ENCODE measurements at places on chromosomes 7 and 10.

DNA sequence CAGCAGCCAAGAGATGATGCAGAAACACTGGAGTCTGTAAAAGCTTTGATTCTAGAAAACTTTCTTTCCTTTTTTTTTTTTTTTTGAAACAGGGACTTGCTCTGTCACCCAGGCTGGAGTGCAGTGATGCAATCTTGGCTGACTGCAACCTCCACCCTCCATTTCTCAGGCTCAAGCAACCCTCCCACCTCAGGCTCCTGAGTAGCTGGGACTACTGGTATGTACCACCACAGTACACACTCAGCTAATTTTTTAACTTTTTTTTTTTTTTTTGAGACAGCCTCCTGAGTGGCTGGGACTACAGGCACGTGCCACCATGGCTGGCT, 17.0 kb upstream of the BAG3 start:
- no peak for DNase-seq

DNA sequence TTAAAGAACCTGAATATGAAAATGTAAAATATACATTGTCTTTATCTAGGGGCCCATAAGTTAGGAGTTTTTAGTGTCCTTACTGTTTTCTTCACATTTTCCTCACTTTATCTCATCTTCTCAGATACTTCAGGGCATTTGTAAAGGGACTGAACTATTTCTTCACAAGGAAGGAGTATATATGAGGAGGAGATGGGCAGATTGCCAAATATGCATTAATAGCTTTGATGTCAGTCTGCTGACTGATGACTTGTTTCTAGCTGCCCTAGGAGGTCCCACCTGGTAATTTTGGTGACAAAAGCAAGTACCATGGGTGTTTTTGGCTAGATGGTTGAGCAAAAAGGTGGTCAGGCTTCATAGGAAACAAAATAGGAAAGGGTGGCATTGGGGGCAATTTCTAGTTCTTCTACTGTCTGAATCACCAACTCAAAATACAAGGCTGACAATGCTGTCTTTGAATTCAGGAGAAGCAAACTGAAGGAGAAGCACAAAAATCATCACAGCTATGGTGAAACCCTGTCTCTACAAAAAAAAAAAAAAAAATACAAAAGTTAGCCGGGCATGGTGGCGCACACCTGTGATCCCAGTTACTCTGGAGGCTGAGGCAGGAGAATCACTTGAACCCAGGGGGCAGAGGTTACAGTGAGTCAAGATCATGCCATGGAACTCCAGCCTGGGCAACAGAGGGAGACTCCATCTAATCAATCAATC, 10.4 kb upstream of the STRIP2 start:
- peak; percentile 71 for DNase-seq

- no peak for DNase-seq
Measured at GRCh38 chr7:88278881-88279280, 27.8 kb downstream of the STEAP4 start.

- DNase-seq: no peak
Measured at GRCh38 chr10:33557313-33557712, 222.8 kb upstream of the NRP1 start.

GRCh38 chr10:91409069-91409868, 875 bp upstream of the HECTD2 start:
- peak; percentile 90 for DNase-seq

- DNase-seq: no peak
Measured at GRCh38 chr10:48695636-48696534, 11.2 kb downstream of the WDFY4 start.

GRCh38 chr7:70208236-70209063, 610.2 kb downstream of the AUTS2 start:
- no peak for DNase-seq

- DNase-seq: no peak
Measured at GRCh38 chr7:91137153-91137787, 127.0 kb upstream of the FZD1 start.

DNA sequence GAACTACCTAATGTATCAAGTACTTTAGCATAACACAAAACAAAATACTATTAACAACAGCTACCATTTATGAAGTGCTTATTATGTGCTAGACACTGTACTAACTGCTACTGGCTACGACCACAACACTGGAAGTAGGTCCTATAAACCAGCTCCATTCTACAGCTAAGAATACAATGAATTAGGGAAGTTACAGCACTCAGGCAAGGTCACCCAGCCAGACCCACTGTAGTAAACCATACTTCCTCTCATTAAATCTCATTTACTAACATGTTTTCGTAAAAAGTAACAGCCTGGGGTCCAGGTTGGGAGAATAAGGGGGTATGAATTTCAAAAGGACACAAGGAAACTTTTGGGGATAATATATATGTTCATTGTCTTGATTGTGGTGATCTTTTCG, 25.4 kb downstream of the NAPEPLD start:
- no peak for DNase-seq

DNA sequence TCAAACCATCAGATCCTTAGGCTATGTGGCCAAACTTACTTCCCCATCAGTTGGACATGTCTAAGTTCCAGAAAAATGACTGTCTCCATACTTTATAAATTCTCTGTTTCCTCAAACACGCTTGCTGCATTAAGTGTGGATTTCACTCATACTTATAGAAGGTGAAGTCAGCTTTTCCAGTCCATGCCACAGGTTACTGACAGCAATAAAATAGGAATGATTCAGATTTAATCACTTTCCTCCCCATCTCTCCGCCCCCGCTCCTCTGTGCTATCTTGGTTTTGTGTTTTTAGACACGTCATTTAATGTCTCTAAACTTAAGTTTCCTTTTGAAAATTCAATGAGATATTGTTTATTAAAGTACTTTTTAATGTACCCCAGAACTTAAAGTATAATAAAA, 1098.0 kb upstream of the C7orf33 start:
- DNase-seq: no peak

- no peak for DNase-seq
Measured at GRCh38 chr7:29968683-29969395, 20.8 kb downstream of the SCRN1 start.

GRCh38 chr10:78863140-78863905, 205.4 kb upstream of the ZMIZ1 start:
- DNase-seq: no peak

DNA sequence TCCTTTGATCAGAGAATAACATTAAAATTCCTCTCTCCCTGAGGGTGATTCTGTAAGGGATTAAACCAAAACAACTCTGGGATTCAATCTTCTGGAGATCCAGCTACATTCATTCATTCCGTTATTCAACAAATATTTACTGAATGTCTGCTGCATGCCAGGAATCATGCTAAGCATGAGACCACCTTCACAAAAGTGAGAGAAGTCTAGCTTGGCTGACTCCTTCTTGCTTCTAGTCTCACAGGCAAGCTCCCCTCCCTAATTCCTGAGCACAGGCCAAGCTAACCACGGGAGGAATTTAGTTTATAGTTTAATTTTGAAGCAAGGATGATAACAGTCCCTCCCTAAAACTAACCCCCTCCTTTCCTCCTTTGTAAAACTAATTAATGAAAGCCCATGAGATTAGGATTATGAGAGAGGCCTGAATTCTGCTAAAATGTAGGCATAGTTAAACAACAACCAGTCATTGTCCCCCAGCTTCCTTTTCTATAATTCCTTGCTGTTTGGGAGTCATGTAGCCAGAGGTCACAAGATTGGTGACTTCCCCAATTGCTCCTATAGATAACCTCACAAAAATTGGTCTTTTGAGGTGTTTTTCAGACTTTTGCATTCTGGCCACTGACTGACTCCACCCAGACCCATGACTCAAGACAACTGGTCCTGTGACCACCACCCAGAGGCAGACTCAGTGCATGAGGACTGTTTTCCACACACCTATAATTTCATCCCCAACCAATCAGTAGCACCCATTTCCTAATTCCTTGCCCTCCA, 113.5 kb downstream of the ITGB8 start:
- DNase-seq: no peak

GRCh38 chr10:1130226-1130625, 74.0 kb downstream of the WDR37 start:
- no peak for DNase-seq

- DNase-seq: no peak
Measured at GRCh38 chr7:106621393-106622132, 39.4 kb downstream of the CCDC71L start.

GRCh38 chr7:111388912-111389311, 173.4 kb downstream of the IMMP2L start:
- no peak for DNase-seq

DNA sequence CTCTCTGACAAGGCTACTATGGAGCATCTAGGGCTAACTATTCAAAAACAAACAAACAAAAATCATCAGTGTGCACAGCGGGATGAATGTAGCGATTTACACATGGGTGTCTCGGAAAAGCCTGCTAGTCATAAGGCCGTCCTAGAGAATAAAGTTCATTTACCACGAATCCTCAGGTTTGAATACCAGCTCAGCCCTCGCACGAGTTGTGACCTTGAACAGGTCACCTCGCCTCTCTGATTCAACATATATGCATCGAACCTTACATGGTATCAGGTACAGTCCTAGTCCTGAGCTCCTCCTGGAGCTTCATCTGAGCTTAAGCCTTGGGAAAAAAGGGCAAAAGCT, 572 bp downstream of the ATP5MF start:
- peak; percentile 41 for DNase-seq

DNA sequence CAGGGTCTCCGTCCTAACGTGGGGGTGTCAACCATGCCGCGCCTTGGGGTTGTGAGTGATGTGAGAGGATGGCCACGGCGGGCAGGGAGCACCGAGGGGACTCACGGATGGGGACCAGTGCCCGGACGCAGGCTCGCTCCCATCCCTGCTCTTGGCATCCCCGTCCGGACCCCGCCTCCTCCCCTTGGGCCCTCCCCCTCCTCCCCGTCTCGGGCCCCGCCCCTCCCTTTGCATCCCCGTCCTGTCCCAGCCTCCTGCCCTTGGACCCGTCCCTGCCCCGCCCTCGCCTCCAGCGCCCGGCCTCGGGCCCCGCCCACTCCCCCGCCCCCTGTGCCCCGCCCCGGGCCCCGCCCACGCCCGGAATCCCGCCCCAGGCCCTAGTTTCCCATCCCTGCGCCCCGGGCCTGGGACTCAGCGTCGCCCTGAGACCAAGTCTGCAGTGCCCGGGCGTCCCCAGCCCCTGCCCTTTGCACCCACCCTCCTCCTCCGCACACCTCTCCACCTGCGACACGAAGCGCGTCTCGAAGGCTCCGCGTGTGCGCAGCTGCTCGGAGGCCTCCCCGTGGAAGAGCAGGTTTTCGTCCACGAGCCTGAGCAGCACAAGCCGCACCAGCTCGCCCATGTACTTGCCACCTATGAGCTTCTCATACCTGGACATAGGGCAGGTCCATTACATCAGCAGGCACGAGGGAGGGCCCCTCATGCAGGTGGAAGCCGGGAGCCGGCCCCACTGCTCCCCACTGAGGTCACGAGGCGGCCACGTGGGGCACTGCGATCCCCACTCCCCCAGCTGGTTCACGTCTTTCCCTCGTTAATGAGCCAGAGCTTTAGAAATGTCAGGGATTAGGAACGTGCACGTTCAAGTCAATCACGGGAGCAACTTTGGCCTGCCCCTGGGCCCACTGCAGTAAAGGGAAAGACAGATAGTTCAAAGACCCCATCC, 5.1 kb upstream of the MYL7 start:
- no peak for DNase-seq
